Chondrocyte (in vitro differentiated cells): ENCODE measurements at places on chromosomes 13 and 19.

GRCh38 chr13:98223741-98224140 lies 46.7 kb upstream of the RNF113B start:
- DNase-seq = no peak

- DNase-seq = no peak
These were observed 29.6 kb upstream of the CALM3 start for GRCh38 chr19:46571495-46571894.

DNA sequence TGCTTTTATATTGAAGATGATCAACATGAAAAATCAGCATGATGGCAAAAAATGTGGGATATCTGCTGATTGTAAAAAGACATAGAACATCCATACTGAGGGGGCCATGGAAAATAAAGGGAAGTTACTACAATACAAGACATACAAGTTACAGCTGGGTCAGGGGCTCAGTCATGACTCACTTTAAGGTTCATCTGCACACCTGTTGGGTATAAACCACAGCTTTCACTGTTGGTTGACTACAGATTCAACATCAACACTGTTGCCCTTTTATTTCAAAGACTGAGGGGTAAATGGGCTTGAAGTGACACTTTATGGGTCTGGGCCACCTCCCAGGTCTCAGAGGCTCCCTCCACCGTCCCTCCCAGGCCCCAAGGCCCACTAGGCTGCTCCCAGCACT lies 98.1 kb upstream of the IRS2 start:
- DNase-seq = no peak

DNA sequence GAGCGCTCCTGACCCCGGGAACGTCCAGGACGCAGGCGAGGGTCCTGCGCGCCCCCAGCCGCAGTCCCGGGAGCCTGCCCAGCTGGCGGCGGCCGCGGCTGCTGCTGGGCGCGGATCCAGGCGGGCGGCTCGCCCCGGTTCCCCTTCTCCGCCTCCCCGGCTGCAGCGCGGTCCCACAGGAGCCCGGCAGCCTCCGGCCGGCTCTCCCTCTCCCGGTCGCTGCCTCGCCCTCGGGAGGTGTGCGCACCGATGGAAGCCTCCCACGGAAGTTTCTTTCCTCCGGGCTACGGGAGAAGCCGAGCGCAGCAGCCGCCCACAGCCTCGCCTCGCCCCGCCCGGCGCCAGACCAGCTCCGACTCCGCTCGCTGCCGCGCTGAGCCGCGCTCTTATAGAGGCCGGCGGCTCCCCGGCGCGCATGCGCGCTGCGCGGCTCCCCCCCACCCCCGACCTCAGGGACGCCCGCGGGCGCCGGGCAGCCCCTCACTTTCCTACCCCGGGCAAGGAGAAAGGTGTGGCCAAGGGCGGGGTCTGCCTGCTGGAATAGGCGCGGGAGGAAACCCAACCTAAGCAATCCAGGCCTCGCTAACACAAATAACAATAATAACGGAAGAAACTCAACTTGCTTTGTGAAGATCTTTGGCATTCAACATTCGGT lies at the start of gene SHISA2:
Gene SHISA2 (minus strand): TSS at position 360 of the 655 bp plus-strand sequence. CDS start 1,041 bp downstream, outside the sequence.
- DNase-seq = no peak

DNA sequence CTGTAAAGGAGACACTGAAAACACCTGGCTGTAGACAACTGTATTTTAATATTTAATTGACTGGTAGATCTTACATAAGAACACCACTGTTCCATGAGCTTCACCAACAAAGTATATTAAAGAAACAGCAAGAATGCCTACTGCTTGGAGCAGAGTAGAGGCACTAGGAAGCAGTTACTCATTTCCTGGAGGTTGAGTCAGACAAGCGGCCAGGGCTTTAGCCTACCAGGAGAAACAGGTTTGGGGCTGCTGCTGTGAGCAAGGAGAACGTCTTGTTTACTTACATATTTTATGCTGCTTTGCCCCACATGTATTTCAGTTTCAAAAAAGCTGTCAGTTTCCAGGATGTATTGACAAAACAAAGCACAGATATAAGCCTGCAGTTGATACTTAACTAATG lies 33.4 kb downstream of the ALG5 start:
- DNase-seq = no peak

DNA sequence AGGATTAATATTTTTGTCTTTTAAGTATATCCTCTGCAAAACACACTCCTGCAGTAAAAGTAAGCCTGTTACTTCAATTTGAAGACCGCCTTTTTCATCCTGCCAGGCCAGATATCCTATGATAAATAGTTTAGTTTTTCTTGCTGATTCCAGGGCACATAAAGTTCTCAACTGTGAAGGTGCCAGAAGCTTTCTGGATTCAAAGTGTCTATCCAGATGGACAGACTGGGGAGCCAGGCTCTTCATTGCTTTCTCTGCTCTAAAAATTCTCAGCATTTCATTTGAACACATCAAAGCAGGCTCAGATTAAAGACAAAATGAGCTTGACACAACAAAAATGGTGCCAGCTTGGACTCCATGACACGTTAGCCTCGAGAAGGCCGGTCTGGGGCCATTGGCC lies 53.6 kb upstream of the UBL3 start:
- DNase-seq = no peak

DNA sequence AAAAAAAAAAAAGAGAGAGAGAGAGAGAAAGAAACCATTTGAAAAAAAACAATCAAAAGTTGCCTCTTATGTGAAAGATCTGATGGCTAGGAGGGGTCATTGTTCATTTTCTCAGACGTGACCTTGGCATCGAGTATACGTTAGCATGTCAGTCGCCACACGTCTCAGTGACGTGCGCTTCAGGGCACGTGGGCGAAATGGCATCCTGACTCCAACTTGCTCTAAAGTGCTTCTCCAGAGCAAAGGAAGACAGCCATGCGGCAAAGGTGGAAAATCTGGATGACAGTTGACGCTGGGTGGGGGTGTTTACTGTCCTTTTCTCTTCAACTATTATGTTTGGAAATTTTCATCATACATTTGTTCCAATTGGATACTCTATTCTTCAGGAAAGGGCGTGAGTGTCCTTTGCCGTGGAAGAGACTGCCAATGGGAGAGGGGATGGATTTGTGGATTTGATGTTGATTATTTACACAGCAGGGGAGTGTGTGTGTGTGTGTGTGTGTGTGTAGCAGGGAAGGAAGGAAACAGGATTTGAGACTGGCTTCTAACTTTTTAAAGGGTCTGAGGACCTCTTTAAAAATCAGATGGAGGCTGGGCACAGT lies 25.0 kb downstream of the KLF2 start:
- no peak for DNase-seq

- DNase-seq = no peak
These were observed 16.0 kb downstream of the CAMSAP3 start for GRCh38 chr19:7611541-7612279.

GRCh38 chr13:101018720-101019119 lies 344.1 kb upstream of the TMTC4 start:
- DNase-seq = no peak

- DNase-seq = no peak
These were observed 3.6 kb downstream of the FOXO1 start for GRCh38 chr13:40662866-40663265.

DNA sequence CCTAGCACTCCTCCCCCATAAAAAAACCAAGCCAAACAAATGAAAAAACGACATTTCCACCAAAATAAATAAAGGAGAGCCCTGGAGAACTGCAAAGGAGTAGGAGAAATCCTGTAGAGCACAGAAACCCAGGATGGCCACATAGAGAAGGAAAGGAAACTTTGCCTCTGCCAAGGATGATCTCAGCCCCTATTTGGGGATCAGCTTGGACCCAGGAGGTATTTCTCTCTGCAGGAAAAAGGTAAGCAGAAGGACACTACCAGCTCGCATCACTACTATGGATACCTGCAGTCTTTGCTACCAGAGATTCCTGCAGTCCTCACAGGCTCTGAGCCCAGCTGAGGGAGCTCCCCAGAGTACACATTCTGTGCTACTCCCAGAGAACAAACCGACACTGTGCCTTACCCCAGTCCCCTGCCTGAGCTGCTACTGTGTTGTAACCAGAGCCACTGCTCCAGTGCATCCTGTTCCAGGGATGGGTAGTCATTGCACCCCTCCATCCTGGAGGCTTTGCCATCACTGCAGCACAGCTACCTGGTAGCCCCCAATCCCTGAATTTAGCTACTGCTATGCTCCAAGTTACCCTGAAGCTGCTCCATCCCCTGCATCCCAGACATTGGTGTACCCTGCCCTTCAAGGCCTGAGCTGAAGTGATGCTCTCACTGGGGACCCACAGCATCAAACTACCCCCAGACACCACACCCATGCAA lies 41.7 kb downstream of the VWA8 start:
- no peak for DNase-seq

DNA sequence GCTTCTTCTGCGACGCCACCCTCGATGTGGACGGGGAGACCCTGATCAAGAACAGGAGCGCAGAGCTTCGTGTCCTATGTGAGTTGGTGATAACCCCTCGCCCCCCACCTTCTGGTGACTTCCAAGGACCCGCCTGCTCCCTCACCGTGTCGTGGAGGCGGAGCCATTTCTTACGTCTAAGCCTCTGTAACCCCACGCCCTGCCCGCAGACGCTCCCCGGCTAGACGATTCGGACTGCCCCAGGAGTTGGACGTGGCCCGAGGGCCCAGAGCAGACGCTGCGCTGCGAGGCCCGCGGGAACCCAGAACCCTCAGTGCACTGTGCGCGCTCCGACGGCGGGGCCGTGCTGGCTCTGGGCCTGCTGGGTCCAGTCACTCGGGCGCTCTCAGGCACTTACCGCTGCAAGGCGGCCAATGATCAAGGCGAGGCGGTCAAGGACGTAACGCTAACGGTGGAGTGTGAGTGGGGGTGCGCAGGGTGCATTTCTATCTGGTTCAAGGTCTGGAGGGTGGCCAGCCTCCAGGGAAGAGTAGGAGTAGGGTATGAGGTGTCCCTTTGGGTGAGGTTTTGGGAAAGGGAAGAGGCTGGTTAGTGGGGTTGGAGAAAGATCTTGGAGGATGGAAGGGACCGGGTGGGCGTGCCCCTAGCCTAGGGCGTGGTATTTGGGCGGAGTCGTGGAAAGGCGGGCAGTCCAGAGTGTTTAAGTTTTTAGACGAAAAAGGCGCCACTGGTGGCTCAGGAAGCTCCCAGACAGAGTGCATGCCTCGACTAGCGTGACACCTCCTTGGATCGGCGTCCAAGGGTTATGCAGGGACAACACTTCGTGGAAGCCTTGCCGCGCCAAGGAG lies 3.3 kb downstream of the ICAM5 start:
- no peak for DNase-seq

GRCh38 chr19:46574533-46574932 lies 26.6 kb upstream of the CALM3 start:
- DNase-seq = no peak

- DNase-seq = peak; percentile 33
These were observed 2.9 kb downstream of the SLC7A9 start for GRCh38 chr19:32866564-32867265.

- no peak for DNase-seq
These were observed 809.5 kb upstream of the SLITRK6 start for GRCh38 chr13:86608701-86609100.

- no peak for DNase-seq
These were observed 67.5 kb downstream of the B3GLCT start for GRCh38 chr13:31267126-31267784.

DNA sequence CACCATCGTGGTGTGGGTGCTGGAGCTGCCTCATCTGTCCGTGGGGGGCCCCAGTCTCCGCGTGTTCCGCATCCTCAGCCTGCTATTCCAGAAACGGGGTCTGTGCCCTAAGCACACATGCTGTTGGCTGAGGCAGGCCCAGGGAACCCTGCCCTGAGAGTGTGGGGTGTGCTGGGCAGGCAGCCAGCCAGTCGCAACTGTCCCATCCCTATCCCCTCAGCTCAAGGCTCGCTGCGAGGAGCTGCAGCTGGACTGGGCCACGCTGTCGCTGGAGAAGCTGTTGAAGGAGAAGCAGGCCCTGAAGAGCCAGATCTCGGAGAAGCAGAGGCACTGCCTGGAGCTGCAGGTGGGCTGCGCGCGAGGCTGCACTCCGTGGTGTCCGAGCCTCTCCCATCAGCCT lies 21.9 kb downstream of the PLEKHJ1 start:
- no peak for DNase-seq

DNA sequence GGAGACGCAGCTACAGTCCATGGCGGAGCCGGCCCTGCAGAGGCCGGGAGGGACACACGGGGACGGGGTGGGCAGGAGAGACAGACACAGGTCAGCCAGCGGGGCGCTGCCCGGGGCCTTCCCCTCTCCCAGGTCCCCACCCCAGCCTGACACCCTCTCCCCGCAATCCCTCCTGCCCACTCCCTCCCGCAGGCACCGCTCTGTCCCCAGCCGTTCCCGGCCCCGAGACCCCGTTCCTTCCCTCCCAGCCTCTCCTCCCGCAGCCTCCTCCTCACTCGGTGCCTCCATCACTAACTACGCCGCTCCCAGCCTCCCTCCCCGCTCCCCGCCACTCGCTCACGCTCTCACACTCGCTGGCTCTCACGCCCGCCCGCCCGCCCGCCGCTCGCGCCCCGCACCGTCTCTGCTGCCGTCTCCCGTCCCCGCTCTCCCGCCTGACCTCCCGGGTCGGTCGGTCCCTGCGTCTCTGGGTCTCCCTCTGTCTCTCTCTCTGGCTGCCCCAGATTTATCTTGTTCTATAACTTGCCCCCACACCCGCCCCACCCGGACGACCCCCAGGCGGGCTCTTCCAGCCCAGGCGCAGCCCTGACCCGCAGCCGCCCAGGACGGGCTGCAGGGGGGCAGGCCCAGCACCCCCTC lies 15.2 kb downstream of the ERFL start:
- no peak for DNase-seq

- no peak for DNase-seq
These were observed 5.4 kb downstream of the TMEM150B start for GRCh38 chr19:55319785-55320184.

DNA sequence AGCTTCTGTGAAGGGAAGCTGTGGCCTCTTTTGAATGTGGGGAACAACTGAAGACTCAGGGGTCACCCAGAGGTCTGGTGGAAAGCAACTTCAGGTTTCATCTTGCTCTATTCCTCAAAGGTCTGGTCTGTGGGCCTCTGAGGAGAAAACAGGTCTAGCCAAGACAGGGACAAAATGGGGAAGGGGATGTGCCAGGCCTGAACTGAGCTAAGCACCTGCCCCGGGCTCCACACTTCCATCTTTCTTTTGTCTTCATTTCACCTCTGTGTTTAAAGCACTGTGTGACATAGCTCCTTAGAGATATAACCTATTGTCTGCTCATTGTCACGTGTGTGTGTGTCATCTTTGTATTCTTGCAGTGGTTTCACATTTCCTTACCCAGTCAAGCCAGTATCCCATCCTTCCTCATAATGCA lies 19.9 kb upstream of the GDF15 start:
- no peak for DNase-seq

GRCh38 chr19:51441410-51442390 lies 16.6 kb downstream of the SIGLEC8 start:
- no peak for DNase-seq
